H1 (cell line): ENCODE measurements at places on chromosomes 12 and 14. TPM values are rescaled to one million over a fixed set of nuclear protein-coding genes. Genes with fewer than 3 reads are reported as not detected.

- DNase-seq = no peak
- no peak overlapping the region for H3K27ac ChIP-seq
- no peaks in the 10 kb centered on the region for H3K27me3 ChIP-seq
- H3K36me3 ChIP-seq = no peaks in the 10 kb centered on the region
- H3K4me3 ChIP-seq = no peak overlapping the region
Measured at GRCh38 chr12:94041850-94042249, 106.5 kb upstream of the PLXNC1 start.

GRCh38 chr12:72522411-72522810, 250.2 kb downstream of the TRHDE start:
- no peaks in the 10 kb centered on the region for H3K4me1 ChIP-seq
- no peaks in the 10 kb centered on the region for H3K27me3 ChIP-seq
- H3K36me3 ChIP-seq = no peaks in the 10 kb centered on the region
- no peak overlapping the region for H3K27ac ChIP-seq
- no peak overlapping the region for H3K4me3 ChIP-seq
- no peak for DNase-seq

GRCh38 chr14:98704441-98704840, 567.6 kb downstream of the BCL11B start:
- no peaks in the 10 kb centered on the region for H3K27me3 ChIP-seq
- no peak overlapping the region for H3K27ac ChIP-seq
- no peak for DNase-seq
- H3K4me3 ChIP-seq = no peak overlapping the region

The SMAGP gene
- 9.2 and 9.4 TPM in 2 replicates for total RNA-seq

- no peak for DNase-seq
- H3K4me1 ChIP-seq = no peaks in the 10 kb centered on the region
- no peak overlapping the region for H3K27ac ChIP-seq
- no peaks in the 10 kb centered on the region for H3K36me3 ChIP-seq
- no peak overlapping the region for H3K4me3 ChIP-seq
Measured at GRCh38 chr12:130602251-130602650, 113.8 kb downstream of the RIMBP2 start.

DNA sequence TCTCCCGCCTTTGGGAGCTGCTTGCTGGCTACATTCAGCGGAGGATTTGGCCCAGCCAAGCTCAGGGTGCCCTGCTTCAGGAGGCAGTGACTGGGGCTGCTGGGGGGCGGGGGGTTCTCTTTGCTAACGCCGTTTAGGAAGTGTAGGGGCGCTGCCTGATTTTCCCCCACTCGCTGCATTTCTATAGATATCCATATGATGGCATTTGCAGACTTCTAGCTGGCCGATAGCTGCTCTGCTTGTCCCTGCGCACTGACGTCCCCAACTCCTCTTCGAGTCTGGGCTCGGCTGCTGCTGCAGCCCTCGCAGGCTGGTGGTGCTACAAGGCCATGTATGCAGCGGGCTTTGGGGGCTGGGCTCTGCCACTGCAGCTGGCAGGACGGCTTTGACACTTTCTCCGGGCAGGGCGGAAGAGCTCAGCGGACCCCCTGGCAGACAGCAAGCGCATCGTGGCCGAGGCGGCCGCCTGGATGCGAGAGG, 3.1 kb downstream of the LRFN5 start:
- no peaks in the 10 kb centered on the region for H3K36me3 ChIP-seq
- peaks cover 10% of the 10 kb centered on the region for H3K4me1 ChIP-seq
- no peak overlapping the region for H3K27ac ChIP-seq
- DNase-seq = no peak
- peak overlapping the region; percentile 52 for H3K4me3 ChIP-seq

- H3K4me1 ChIP-seq = peaks cover 5% of the 10 kb centered on the region
- no peak overlapping the region for H3K4me3 ChIP-seq
- no peak for DNase-seq
Measured at GRCh38 chr12:92552412-92553108, 150.2 kb upstream of the PLEKHG7 start.

DNA sequence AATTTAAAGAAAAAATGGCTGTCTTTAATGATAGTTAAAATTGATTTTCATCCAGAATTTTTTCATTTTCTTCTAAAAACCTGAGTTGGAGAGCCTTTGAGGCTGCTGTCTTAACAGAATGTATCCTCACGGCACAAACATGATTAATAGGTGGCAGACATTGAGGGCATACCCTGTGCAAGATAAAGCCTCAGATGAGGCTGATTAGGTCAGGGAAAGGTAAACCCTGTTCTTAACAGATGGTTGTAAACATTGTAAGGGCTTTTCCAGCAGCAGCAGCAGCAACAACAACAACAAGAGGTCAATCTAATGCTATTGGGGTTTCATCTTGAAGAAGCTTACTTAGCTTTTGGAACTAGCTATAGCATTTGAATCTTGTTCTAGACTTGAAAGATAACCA, 17.4 kb downstream of the GNG2 start:
- no peaks in the 10 kb centered on the region for H3K27me3 ChIP-seq
- H3K27ac ChIP-seq = no peak overlapping the region
- DNase-seq = no peak
- H3K36me3 ChIP-seq = no peaks in the 10 kb centered on the region
- no peaks in the 10 kb centered on the region for H3K4me1 ChIP-seq

DNA sequence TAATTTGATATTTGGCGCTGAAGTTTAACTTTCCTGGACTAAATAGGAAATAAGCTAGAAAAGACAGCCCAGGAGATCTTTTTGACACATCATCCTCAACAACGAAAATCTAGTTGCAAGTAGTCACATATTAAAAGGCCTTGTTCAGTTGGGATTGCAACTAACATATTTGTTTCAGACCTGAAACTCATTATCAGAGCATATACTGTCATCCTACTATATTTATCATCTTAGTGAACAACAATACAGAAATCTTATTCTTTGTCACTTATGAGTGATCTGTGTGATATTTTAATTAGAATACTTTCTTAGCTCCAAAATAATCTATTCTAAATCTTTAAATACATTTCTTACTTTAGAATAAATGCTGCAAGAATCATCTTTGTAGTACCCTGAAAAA, 72.1 kb downstream of the ELK3 start:
- no peak overlapping the region for H3K4me3 ChIP-seq
- no peaks in the 10 kb centered on the region for H3K36me3 ChIP-seq
- H3K27me3 ChIP-seq = no peaks in the 10 kb centered on the region
- no peak for DNase-seq
- no peak overlapping the region for H3K27ac ChIP-seq

DNA sequence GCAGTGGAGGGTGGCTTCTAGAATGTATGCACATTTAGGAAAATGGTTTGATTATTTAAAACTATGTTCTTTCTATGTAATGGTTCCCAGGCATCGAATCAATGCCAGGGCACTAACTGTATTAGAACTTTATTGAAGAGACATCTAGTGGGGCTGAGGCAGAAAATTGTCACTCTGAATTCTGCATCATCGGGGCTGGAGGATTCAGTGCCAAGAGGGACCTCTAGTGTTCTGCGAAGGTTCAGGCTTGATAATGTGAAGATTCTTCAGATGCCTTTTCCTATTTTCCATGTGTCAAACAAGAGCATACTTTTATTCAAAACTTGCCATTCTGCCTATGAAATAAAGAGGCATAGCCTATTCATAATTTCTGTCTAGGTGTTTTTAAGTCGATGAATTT, 146.3 kb downstream of the CAND1 start:
- no peak overlapping the region for H3K27ac ChIP-seq
- no peak for DNase-seq
- no peak overlapping the region for H3K4me3 ChIP-seq
- peaks cover 23% of the 10 kb centered on the region for H3K4me1 ChIP-seq
- H3K27me3 ChIP-seq = no peaks in the 10 kb centered on the region

DNA sequence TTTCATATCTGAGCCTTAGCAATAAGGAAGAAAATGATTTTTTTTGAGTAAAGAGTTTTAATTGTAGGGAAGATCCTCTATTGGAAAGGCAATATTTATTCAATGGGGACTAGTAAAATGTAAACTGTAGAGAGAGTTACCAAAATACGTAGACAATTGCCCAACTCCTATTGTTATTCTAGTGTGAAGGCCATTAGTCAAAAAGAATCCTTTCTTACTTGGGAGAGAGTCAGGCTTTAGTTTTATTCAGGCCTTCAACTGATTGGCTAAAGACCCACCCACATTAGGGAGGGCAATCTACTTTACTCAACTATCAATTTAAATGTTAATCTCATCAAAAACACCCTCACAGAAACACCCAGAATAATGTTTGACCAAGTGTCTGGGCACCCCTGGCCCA, 485.8 kb upstream of the ATXN7L3B start:
- H3K27me3 ChIP-seq = no peaks in the 10 kb centered on the region
- no peak for DNase-seq
- H3K4me3 ChIP-seq = no peak overlapping the region
- no peaks in the 10 kb centered on the region for H3K4me1 ChIP-seq
- no peak overlapping the region for H3K27ac ChIP-seq

DNA sequence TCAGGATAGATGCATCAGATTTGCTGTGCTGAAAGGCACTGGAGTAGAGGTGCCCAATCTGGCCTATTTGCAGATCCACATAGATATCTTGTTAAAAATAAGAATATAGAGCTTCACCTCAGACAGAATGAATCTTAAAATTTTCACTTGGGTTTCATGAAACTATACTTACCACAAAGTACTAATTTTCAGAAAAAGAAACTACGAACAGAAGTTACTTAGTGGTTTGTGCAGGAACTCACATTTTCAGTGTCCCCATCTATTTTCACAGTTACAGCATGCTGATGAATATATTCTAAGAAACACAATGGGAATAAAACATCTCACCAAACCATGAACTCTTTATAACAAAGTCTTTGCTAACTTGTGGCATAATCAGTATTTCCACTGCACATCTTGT, 449.4 kb downstream of the RERGL start:
- no peaks in the 10 kb centered on the region for H3K27me3 ChIP-seq
- no peaks in the 10 kb centered on the region for H3K36me3 ChIP-seq
- H3K4me1 ChIP-seq = no peaks in the 10 kb centered on the region
- no peak overlapping the region for H3K4me3 ChIP-seq
- no peak for DNase-seq

DNA sequence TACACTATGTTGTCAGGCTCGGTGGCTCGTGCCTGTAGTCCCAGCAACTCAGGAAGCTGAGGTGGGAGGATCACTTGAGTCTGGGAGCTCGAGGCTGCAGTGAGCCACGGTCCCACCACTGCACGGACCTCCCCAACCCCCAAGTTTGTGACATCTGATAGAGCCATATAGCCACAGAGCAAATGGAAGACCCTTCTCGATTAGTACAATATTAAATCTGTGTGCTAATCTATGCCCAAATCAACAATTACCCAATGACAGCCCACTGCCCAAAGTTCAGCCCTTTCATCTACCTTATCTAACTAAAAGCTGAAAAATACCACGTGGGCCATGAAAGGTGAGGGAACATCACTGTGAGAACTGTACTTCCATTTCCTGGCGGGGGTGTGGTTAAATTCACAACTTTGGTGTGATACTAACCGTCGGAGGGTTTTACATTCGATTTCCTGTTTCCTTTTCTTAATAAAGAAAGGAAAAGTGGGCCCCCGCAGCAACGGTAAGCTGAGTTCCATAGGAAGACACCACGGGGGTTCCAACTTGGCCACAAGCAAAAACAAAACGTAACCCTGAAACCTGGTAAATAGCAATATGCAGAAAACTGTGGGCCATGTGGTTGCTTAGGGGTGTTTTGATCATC, 31.2 kb upstream of the FOS start:
- H3K4me3 ChIP-seq = no peak overlapping the region
- H3K27me3 ChIP-seq = no peaks in the 10 kb centered on the region
- H3K4me1 ChIP-seq = 0 out of 2 replicates have a peak, but pooled peaks cover 5% of the 10 kb centered on the region
- H3K27ac ChIP-seq = no peak overlapping the region

The LRRC43 gene
- total RNA-seq = 0.15 and 0.35 TPM in 2 replicates

DNA sequence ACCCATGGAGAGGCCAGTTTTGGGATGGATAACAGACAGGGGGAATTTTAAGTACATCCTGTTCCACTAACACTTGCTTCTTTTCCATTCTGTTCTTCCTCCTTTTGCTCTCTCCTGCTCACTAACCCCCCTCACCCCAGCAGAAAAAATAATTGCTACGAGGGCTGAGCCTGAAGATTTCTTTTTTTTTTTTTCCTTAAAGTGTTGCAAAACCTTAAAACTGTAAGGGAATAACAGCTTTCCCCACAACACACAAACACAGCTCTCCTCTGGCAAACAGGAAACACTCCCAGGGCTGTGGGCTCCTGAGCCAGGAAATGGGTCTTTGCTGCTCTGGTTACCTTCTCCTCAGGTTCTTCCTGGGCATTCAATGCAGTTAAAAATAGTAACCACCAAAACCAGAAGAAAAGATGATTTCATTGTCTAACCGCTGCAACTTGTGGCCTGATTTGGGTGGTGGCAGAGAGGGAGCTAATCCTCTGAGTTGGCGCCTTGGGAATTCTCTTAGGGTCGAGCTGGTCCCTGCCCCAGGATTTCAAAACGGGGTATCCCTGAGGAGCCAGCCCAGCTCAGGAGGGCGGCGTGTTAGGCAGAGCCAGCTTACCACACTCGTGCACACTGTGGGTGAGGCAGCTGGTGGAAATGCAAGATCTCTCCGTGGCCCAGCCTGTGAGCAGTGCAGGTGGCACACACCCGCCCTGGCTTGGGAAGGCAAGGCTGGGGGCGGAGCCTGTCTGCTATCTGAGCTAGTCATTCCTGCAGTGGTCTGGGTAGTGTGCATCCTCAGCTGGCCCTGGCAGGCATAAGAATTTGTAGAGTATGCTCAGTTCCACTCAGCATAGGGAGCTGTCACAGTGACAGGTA, 17.1 kb upstream of the EMP1 start:
- H3K36me3 ChIP-seq = no peaks in the 10 kb centered on the region
- no peak overlapping the region for H3K27ac ChIP-seq
- H3K4me3 ChIP-seq = peak overlapping the region; percentile 14; the same call in 1 of the 2 replicates

GRCh38 chr12:25025260-25025659, 76.4 kb upstream of the BCAT1 start:
- H3K4me3 ChIP-seq = no peak overlapping the region
- H3K27ac ChIP-seq = no peak overlapping the region
- no peak for DNase-seq
- no peaks in the 10 kb centered on the region for H3K4me1 ChIP-seq
- no peaks in the 10 kb centered on the region for H3K36me3 ChIP-seq

GRCh38 chr14:69755296-69755695, 11.6 kb upstream of the SRSF5 start:
- no peak overlapping the region for H3K27ac ChIP-seq
- no peak for DNase-seq
- H3K27me3 ChIP-seq = no peaks in the 10 kb centered on the region

DNA sequence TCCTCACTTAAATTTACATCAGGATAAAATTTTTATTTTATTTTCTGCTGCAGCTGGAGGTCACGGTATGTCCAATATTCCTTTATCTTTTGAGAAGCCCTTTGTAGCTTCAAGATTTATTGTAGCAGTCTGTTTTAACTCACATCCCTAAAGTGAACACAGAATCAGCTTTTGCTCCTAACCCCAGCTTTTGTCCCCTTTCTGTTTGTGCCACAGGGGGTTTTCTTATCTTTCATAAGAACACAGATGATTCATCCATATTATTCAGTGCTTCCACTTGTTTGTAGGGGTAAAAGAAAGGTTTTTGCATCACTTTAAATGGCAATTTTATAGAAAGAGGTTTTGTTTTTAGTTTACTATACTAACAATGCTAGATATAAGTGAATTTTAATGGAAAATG, 21.8 kb upstream of the PIK3C2G start:
- H3K4me1 ChIP-seq = no peaks in the 10 kb centered on the region
- no peak overlapping the region for H3K4me3 ChIP-seq
- H3K36me3 ChIP-seq = no peaks in the 10 kb centered on the region
- H3K27me3 ChIP-seq = no peaks in the 10 kb centered on the region
- no peak overlapping the region for H3K27ac ChIP-seq

The ATF1 gene
- total RNA-seq = 41.6 and 41.8 TPM in 2 replicates

GRCh38 chr14:59376686-59377085, 88.5 kb downstream of the GPR135 start:
- DNase-seq = no peak
- H3K27ac ChIP-seq = no peak overlapping the region
- H3K36me3 ChIP-seq = no peaks in the 10 kb centered on the region
- no peaks in the 10 kb centered on the region for H3K27me3 ChIP-seq
- H3K4me3 ChIP-seq = no peak overlapping the region
